Caudate nucleus (tissue), 63 donors: ENCODE measurements at places on chromosomes 2 and 18.

DNA sequence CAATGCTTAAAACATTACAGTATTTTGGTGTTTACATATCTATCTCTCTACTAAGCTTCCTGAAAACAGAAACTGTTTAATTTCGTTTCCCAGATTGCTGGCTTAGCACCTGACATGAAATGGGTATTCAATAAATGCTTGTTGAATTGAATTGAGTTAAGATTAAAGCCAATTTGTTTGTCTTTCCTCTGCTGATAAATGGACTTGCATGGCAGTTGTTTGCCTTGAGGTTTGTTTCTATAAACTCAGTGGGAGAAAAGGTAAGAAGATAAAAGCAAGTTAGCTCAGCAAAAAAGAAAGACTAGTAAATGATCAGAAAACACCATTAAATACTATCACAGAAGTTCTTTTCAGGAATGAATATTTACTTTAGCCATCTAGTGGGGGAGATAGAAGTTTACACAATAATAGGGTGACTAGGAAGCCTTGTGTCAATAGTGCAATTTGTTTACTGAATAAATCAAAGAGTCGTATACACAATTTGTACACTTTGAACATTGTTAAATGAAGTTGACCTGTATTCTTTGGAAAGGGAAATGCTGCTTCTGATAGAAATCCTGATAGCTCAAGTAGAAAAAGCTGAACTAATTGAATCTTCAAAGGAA, 754.5 kb upstream of the FAM98A start:
- DNase-seq: no peak

GRCh38 chr2:191724015-191724414, 46.1 kb downstream of the NABP1 start:
- DNase-seq: no peak

- DNase-seq: no peak
Observed at GRCh38 chr2:118292991-118293390, 204.7 kb downstream of the INSIG2 start.

DNA sequence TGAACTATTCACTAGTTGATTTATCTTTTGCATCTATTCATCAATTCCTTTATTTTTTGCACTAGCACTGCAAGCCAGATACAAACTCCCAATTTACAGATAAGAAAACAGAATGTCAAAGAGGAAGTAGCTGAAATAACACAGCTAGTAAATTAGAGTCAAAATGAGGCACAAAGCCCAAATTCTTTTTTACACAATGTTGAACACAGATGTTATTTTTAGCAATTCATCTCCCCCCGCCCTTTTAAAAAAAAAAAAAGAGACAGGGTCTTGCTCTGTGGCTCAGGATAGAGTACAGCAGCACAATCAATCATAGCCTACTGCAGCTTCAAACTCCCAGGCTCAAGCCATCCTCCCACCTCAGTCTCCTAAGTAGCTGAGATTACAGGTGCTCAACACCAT, 127.8 kb downstream of the CCBE1 start:
- DNase-seq: no peak

DNA sequence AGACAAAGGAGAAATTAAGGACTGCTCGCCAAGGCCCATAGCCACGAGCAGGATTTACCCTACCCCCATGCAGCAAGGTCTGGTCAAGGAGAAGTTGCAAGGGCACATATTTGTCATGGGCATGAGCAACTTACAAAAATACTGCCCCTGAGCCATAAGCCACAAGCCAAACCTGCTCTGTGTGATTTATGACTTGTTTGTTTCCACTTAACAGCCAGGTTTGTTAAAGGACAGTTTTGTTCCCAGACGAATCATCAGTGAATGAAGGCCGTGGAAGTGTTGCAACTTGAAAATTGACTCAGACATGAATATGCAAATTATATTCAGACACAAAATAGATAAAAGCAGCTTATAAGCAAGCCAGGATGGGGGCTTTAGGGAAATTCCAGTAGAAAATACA, 31.3 kb upstream of the EVA1A start:
- DNase-seq: no peak

DNA sequence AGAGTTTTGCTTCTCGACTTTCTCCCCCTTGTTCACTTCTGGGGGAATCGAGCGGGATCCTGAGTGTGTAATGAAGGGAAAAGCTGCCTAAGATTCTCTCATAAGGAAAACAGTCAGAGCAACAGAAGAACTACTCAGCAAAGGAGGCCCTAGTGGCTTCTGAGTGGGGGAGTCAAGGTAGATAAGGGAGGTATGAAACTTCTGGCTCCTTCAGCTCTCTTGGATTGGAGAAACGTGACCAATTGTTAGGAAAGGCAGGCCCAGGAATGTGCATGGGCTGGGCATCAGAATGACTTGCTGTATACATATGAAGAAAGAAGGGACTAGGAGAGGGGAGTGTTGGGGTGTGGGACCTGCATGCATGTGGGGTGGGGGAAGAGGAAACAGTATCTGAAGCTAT, 73.1 kb downstream of the KCNS3 start:
- DNase-seq: no peak

- DNase-seq: no peak
Observed at GRCh38 chr2:60472041-60472440, 81.4 kb downstream of the BCL11A start.
